Epithelial cell of esophagus (primary cell): ENCODE measurements at places on chromosomes 1 and 21.

- DNase-seq, result peak; percentile 15
These were observed 46.9 kb downstream of the PTP4A2 start for GRCh38 chr1:31891280-31891679.

- DNase-seq, result no peak
These were observed 777.8 kb upstream of the BRINP3 start for GRCh38 chr1:191255354-191256054.

- DNase-seq, result peak; percentile 30
These were observed 37.4 kb downstream of the MAP3K21 start for GRCh38 chr1:233364695-233365539.

DNA sequence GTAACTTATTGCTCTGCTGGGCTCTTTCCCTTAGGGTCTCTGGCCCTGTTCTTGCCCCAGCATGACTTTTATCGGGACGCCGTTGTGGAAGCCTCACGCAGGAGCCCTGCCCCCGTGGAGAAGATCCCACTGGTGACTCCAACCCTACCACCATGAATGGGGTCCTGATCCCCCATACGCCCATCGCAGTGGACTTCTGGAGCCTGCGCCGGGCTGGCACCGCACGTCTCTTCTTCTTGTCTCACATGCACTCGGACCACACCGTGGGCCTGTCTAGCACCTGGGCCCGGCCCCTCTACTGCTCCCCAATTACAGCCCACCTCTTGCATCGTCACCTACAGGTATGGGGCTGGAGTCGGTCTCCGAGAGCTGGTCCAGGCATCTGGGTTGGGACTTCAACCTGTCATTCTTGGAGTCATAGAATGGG lies 322 bp downstream of the DCLRE1B start:
- peak; percentile 18 for DNase-seq

GRCh38 chr1:25257196-25257595 lies 9.9 kb upstream of the RSRP1 start:
- DNase-seq, result peak; percentile 14

- no peak for DNase-seq
These were observed 19.8 kb downstream of the PGM1 start for GRCh38 chr1:63612971-63613370.

- DNase-seq, result no peak
These were observed 37.0 kb downstream of the SERBP1 start for GRCh38 chr1:67393240-67393639.

DNA sequence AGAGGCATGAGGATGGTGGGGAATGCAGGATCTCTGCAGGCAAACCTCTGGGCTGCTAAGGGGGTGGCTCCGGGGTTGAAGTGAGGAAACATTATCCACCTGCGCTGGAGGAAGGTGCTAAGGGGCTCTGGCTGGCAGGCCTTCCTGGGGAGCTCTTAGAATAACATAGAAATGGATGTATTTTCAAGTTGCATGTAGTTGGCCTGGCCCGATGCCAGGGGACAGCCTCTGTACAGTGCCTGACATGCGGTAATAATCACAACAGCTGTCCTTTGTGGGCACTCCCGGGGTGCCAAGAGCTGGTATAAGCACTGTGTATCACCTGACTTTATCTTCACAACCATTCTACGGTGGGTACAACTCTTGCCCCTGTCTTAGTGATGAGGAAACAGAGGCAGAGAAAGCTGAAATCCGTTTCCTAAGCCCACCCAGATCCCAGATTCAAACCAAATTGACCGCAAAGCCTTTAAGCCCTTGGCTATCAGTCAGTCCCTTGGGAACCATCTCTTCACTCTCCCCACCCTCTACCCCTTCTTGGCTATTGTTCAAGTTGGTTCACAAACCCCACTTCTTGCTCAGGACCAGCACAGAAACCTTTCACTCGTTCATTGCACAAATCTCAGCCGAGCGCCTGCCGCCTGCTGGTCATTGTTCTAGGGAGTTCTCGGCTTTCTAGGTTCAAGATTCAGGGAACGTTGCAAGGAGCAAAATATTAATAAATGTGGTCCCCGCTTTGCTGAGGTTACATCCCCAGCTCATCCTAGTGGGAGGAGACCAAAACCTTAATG lies 30.9 kb downstream of the PADI4 start:
- DNase-seq, result no peak

- DNase-seq, result peak; percentile 98
These were observed 9.8 kb upstream of the PRSS38 start for GRCh38 chr1:227805606-227806197.

- no peak for DNase-seq
These were observed 302.4 kb upstream of the NR5A2 start for GRCh38 chr1:199725002-199725565.

GRCh38 chr1:53319296-53320101 lies 8.4 kb downstream of the LRP8 start:
- DNase-seq, result no peak

DNA sequence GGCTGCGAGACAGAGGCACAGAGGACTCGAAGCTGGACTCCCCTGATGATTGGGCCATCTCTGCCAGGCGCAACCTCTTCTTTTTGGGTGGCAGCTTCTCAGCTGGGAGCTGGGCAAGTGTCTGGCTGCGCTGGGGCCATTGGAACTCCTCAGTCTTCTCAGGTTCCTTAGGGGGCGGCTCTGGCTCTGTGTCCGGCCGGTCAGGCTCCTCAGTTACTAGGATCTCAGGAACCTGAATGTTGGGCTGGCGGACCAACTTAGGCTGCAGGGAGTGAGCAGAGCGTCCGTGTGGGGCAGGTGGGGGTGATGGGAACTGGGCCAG lies 97.5 kb upstream of the EDN2 start:
- no peak for DNase-seq

DNA sequence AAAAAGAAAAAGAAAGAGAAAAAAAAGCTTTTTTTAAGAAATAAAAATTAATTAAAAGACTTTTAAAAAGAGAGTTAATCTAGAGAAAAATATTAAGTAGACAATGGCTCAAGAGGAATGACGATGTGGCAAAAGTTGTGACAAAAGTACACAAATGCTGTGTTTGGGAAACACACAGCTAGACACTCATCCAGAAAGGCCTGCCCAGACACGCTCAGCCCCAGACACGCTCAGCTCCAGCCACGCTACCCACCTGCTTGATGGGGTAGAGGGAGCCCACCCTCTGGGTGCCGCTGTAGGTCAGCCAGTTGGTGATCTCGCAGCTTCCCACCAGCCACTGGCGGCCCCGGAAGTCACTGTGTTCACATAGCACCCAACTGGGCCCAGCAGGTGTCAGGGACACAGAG lies 10.2 kb downstream of the CD52 start:
- DNase-seq, result peak; percentile 85

DNA sequence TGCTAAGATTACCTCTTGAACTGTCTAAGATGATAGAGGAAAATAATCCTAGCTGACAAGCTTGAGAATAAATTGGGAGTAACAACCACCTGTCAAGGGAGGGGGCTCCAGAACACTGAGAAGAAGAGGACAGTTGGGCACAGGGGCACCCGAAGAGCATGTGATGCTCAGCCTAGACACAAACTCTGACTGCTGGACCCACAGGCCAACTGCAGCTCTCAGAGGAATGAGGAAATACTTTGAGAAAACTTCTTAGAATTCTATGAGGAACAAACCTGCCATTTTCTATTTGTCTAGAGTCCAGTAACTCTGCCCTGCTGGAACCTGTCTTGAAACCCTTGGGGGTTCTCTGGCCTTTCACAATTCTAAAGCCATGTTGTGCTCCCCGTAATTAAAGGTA lies 124.1 kb upstream of the KCNK2 start:
- DNase-seq, result no peak

- DNase-seq, result peak; percentile 68
These were observed 12.8 kb upstream of the CDC42 start for GRCh38 chr1:22039594-22040285.

DNA sequence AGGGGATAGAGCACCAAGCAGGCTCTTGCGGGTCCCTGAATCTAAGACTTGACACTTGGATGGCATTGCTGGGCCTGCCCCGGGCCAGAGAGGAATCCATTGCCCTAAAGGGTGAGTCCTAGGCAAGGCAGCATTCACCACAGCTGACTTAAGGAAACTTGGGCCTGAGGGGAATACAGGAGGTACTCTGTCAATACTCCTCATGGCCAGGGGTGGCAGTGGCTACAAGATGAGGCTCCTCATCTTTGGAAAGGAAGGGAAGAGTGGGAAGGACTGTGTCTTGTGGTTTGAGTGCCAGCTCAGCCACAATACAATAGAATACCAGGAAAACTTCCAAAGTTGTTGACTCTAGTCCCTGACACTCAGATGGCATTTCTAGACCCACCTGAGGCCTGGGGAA lies 5.1 kb downstream of the KRTAP22-1 start:
- no peak for DNase-seq

DNA sequence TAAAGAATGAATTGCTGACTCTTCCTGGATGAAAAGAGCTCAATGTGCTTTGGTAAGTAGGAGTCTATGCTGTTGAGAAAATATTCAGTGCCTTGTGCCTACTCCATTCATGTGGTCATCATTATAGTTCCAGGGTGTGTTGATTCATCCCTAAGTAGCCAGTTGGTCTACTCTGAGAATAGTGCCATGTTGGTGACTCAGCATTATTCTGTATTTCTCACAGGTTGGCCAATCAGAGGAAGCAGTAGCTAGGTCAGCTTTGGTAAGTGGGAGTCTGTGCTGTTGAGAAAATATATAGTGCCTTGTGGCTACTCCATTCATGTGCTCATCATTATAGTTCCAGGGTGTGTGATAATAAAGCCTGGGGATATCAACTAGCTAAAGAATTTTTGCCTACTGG lies 397.3 kb downstream of the AGBL4 start:
- DNase-seq, result no peak

GRCh38 chr1:196372896-196373536 lies 235.2 kb downstream of the KCNT2 start:
- peak; percentile 57 for DNase-seq

DNA sequence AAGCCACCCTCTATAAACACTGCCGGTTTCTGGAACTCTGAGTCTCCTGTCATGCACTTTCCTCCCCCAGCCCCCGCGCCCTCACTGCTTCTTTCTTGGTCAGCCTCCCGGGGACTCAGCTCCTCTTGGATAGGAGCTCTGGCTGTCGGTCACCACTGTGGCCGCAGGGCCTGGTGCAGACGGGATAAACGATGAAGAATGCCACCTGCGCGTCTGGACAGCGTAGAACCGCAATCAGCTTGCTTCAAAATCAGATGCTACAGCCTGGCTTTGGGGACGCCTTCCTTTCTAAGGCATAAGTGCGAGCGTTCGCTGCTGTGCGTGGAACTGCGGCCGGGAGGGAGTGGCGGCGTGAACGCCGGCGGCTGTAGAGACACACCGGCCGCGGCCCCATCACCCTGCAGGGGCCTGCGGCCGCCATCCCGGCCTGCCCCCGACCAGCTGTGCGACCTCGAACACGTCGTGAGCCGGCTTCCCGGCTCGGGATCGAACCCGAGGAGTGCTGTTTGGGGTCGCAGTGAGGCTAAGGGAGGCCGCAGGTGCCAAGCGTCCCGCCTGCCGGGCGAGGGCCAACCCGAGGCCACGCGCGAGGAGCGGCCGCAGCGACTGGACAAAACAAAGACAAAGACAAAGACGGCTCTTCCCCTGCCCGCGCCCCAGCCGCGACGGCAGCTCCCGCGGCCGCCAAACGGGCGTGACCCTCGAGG lies 688 bp downstream of the PTTG1IP start:
- DNase-seq, result peak; percentile 24

- no peak for DNase-seq
These were observed 745 bp downstream of the RCSD1 start for GRCh38 chr1:167630568-167631385.

- peak; percentile 44 for DNase-seq
These were observed 6.8 kb downstream of the CASQ2 start for GRCh38 chr1:115761601-115762302.

DNA sequence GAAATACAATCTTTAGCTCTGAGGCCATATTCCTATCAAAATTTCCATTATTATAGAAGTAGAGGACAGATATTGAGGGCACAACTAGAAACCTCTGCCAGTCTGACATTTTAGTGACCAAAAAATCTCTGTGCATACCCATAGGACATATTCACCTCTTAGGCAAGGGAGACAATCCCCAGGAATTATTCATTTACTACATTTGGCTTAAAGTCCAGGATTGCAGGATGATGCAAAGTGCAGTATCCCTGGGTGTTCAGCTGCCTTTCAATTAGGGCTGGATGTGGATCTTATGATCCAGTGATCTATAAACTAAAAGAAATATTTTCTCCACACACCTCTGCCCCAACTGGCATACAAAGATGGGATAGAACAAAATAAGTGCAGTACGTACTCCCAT lies 50.9 kb downstream of the PTGS2 start:
- no peak for DNase-seq

- DNase-seq, result peak; percentile 68
These were observed 176.5 kb downstream of the TGFB2 start for GRCh38 chr1:218521414-218522169.

DNA sequence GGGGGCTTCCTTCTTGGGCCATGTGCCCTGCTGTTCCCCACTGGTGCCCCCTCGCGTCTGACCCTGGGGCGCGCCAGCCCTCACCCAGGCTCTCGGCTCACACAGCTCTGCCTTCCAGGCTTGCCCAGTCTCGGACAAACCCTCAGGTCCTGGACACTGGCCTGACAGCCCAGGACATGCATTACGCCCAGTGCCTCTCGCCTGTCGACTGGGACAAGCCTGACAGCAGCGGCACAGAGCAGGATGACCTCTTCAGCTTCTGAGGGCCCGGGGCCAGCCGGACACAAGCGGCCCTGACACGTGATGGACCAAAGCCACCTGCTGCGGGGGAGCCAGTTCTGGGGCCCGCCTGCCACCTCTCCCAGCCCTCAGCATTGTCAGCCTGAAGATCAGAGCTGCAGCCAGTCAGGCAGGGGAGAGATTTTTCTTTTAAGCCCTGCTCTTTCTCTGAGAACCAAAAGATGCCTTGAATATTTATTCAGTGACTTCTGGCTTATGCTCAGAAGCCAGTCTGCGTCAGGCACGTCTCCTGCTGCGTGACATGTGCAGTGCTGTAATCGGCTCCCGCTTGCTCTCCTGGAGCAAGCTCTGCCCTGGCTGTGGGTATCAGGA lies 23.4 kb downstream of the LDLRAP1 start:
- peak; percentile 67 for DNase-seq

DNA sequence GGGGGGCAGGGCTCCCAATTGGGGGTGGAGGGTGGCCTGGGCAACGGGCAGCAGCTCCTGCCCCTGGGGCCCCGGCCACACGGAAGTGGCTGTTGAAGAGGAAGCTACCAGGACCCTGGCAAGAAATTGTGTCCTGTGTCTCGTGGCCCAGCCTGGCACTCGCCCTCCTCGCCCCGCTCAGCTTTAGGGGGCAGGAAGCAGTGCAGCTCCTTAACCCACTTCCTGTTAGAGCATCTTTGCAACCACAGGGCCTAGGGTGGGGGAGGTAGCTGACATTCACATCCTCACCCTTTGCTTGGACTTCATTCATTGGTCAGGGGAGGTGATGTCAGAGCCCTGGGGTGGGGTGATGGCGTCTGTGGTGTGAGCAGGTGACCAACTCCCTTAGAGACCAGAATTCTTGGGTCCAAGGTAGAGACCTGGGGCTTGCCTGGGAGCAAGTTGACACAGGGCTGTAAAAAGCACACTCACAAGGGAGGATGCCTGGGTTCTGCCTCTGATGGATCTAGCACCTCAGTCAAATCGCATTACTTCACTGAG lies at the start of gene ARHGAP30:
Gene ARHGAP30 (minus strand): TSS at position 161 of the 540 bp plus-strand sequence. CDS start 267 bp downstream, outside the sequence.
- DNase-seq, result no peak
